Activated CD4-positive, alpha-beta T cell treated with anti-CD3 and anti-CD28 coated beads, Interleukin-2, amount 10 ng/mL, durations not matched to agents 7 days and 5 days (primary cell): ENCODE measurements at places on chromosomes 2 and 18.

- peaks cover 4% of the 10 kb centered on the region for H3K4me1 ChIP-seq
- H3K27ac ChIP-seq = peak overlapping the region; percentile 42
- H3K36me3 ChIP-seq = peaks cover 87% of the 10 kb centered on the region
- DNase-seq = no peak
- H3K27me3 ChIP-seq = no peaks in the 10 kb centered on the region
Observed at GRCh38 chr2:197080578-197081216, 154.2 kb upstream of the PGAP1 start.

GRCh38 chr2:212922701-212923100, 228.7 kb downstream of the IKZF2 start:
- H3K36me3 ChIP-seq = no peaks in the 10 kb centered on the region
- DNase-seq = no peak
- no peak overlapping the region for H3K4me3 ChIP-seq

DNA sequence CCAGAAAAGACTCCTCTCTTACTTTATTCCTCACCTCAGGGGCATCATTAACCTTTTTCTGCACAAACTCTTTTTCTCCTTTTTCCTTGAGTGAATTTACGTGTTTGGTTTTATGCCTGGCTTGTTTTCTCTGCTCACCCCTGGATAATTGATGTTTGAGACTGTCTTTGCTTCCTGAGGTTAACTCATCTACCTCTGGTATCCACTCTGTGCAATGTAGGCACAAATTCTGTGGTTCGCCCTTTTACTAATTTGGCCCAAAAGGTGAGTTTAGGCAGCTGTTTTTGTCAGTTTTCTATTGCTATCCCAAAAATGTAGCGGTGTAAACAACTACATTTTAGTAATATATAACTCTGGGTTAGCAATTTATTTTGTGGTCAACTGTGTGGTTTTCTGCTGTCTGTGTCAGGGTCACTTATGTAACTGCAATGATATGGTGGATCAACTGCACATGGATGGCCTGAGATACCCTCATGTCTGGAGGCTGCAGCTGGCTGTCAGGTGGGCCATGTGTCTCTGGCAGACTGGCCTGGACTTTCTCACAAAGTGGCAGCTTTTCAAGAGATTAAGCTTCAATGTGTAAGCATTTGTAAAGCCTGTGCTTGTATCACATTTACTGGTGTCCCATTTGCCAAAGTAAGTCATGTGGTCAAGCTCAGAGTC, 329.7 kb downstream of the FSIP2 start:
- H3K27me3 ChIP-seq = no peaks in the 10 kb centered on the region
- no peak for DNase-seq
- H3K4me3 ChIP-seq = no peak overlapping the region
- H3K4me1 ChIP-seq = no peaks in the 10 kb centered on the region

GRCh38 chr2:232228332-232228731, 150.2 kb upstream of the ALPP start:
- H3K4me3 ChIP-seq = no peak overlapping the region
- DNase-seq = no peak
- H3K4me1 ChIP-seq = peaks cover 15% of the 10 kb centered on the region
- H3K27ac ChIP-seq = no peak overlapping the region
- no peaks in the 10 kb centered on the region for H3K27me3 ChIP-seq

GRCh38 chr2:144833075-144833637, 313.2 kb upstream of the ZEB2 start:
- H3K27me3 ChIP-seq = peaks cover 2% of the 10 kb centered on the region
- no peak for DNase-seq
- no peaks in the 10 kb centered on the region for H3K36me3 ChIP-seq
- no peaks in the 10 kb centered on the region for H3K4me1 ChIP-seq
- no peak overlapping the region for H3K27ac ChIP-seq
- H3K4me3 ChIP-seq = no peak overlapping the region

DNA sequence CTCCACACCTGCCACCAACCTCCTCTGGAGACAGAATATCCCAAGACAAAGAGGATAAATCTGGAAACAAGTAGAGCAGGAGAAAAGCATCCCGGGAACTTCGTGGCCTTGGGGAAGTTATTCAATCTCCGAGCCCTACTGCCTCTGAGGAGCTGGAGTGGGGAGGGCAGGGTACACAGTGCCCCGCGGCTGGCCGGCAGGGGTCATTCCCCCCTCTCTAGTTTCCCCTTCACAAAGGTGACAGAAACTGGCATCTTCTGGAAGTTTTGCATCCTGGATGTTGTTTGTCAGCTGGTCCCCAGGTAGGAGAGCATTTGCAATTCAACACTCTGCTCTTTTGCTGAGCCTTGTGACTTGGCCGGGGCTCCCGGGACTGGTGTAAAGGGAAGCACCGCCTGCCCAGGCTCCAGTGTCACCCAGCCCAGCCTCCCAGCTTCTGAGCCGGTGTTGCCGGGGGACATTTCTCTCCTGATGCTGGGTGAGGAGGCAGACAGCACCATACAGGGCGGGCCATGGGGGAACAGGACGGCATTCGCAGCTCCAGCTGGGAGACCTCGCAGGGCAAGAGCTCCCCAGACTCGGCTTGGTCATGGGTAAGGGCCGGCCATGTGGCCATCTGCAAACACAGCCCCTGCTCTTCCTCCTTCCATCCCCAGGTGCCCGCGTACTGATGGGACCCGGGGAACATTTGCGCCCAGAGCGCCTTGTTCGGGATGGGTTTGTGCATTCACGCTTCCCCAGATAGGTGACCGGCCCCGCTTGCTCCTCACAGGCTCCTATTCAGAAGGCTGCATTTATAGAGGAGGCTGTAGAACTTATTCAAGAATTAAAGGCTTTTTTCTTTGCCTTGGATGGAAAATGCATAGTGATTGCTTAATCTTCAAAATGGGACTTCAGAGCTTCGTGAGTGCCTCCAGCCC, 7.4 kb upstream of the NTSR2 start:
- peaks cover 8% of the 10 kb centered on the region for H3K4me1 ChIP-seq
- H3K27ac ChIP-seq = no peak overlapping the region
- peaks cover 41% of the 10 kb centered on the region for H3K27me3 ChIP-seq
- H3K36me3 ChIP-seq = no peaks in the 10 kb centered on the region

- peaks cover 9% of the 10 kb centered on the region for H3K4me1 ChIP-seq
- no peaks in the 10 kb centered on the region for H3K27me3 ChIP-seq
- DNase-seq = peak; percentile 17
- no peak overlapping the region for H3K27ac ChIP-seq
- H3K36me3 ChIP-seq = no peaks in the 10 kb centered on the region
Observed at GRCh38 chr2:38763228-38763627, 12.1 kb upstream of the SRSF7 start.

- H3K4me3 ChIP-seq = no peak overlapping the region
- H3K27ac ChIP-seq = no peak overlapping the region
- H3K27me3 ChIP-seq = no peaks in the 10 kb centered on the region
- H3K4me1 ChIP-seq = no peaks in the 10 kb centered on the region
- DNase-seq = no peak
Observed at GRCh38 chr2:33242845-33243244, 233.6 kb upstream of the RASGRP3 start.

DNA sequence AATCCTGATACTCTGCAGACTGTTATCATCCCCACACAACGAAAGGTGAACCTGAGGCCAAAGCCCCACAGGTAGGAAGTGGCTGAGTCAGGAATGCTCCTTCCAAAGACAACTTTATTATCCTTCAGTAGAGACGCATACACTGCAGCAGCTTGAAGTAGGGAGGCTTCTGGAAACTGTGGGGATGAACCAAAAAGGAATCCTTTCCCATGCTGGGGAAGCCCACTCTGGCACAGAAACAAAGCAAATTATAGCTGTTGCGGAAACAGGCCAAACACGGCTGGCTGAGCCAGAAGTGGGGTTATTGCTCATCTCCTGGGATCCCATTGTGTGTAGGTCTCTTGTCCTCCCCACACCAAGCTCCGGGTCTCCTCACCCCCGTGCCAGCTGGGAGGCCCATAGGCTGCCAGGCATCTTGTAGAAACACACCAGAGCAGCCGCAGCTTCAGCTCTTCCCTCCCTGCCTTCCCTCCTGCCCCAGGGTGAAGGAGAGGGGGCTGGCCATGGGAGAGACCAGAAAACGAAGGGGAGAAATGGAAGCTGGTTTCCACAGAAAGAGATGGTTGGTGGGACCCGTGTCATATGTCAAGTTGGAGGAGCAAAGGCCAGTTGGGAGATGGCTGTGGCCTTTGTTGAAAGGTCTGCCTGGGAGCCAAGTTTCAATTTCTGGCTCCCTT, 176.9 kb upstream of the NABP1 start:
- H3K4me1 ChIP-seq = no peaks in the 10 kb centered on the region
- H3K36me3 ChIP-seq = no peaks in the 10 kb centered on the region
- no peak for DNase-seq
- H3K27ac ChIP-seq = no peak overlapping the region
- H3K27me3 ChIP-seq = peaks cover 7% of the 10 kb centered on the region

GRCh38 chr2:208252716-208253492, 2.0 kb downstream of the IDH1 start:
- DNase-seq = no peak
- peak overlapping the region; percentile 92 for H3K4me3 ChIP-seq
- H3K27ac ChIP-seq = no peak overlapping the region
- H3K27me3 ChIP-seq = no peaks in the 10 kb centered on the region
- H3K36me3 ChIP-seq = peaks cover 36% of the 10 kb centered on the region

DNA sequence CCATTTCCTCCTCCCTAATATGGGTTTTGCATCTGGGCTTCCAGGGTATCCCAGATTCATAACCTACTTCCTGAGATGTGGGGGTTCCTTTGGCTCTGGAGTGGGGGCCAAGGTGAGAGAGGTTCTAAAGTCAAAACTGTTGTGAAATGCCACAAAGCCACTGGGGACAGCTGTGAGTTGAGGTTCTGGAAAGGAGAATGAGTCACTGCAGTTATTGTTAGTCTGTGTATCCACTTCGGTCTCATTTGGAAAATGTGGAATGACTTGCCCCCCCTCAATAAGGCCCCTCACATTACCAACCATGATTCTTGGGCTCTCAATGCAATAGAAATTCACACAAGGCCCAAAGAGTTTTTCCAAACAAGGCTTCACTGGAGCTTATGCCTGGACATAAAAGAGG, 51.1 kb upstream of the LGALSL start:
- H3K4me1 ChIP-seq = no peaks in the 10 kb centered on the region
- peaks cover 4% of the 10 kb centered on the region for H3K27me3 ChIP-seq
- DNase-seq = no peak
- H3K27ac ChIP-seq = no peak overlapping the region

DNA sequence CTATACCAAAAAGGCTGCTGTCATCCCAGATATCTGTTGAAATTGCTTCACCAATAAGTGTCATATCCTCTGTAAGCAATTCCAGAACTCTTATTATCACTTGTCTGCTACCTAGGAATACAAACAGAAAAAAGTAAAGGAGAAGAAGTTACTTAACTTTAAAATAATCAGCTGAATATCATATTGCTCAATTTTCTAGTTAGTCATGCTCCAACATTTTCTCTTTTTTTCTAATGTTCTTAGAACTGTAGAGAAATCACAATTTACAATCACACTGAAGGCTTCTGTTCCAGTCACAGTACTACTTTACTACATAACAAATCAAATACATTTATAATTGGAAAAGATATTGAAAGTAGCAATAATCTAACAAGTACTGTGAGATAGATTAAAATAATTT, 17.4 kb downstream of the RTTN start:
- no peak overlapping the region for H3K27ac ChIP-seq
- H3K27me3 ChIP-seq = no peaks in the 10 kb centered on the region

DNA sequence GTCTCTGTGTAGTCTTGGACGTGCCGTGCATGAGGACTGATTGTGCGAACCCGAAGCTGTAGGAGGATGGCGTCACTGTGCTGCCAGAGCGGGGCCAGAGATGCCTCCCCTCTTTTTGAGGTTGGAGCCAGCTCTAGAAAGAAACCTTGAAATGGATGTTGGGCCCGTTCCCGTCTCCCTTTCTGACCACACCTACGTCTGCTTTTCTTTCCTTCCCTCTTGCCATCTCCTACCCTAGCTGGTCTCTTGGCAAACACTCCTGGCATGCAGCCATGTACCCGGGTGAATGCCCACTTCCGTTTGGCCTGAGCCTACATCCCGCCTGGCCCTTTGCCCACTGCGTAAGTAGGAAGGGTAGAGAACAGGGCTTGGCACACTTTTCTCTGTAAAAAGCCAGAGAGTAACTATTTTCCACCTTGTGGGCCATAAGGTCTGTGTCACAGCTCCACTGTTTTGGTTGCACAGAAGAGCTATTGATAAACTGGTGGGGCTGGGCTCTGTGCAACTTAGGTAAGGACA, 37.4 kb downstream of the SH3BP4 start:
- H3K4me3 ChIP-seq = no peak overlapping the region
- no peak for DNase-seq
- H3K27me3 ChIP-seq = peaks cover 12% of the 10 kb centered on the region

- H3K36me3 ChIP-seq = no peaks in the 10 kb centered on the region
- no peaks in the 10 kb centered on the region for H3K27me3 ChIP-seq
- no peaks in the 10 kb centered on the region for H3K4me1 ChIP-seq
Observed at GRCh38 chr18:7104649-7105048, 12.9 kb downstream of the LAMA1 start.

DNA sequence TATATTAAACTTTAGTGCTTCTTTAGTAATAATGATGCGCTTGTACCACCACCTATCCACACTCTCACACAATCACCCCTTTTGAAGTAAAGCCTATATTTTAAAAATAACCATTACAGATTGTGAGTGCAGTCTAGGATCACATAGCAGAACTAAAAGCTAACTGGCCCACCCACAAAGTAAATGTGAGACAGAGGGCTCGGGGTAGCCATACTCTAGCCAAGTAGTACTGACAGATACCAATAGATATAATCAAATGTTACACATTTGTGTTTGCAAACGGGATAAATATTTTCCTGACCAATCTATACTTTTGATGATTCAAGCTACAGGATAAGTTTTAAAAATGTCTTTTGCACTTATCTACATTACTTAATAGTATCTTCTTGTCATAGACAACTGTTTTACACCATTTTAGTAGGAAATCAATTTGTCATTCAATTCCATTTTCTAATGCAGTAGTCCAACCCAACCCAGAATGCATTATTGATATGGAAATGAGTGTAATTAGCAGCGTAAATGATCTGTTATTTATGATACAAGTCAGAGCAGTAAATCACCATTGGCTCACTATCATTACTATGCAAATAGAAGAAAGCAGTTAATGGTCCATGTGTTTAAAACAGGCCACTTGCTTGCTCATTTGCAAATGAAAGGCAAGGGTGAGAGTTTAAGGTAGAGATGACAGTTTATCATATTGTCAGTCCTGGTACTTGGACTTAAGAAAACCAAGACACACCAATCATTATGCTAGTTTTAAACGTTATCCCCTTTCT, 111.8 kb downstream of the ERBB4 start:
- no peaks in the 10 kb centered on the region for H3K27me3 ChIP-seq
- no peak for DNase-seq
- H3K4me3 ChIP-seq = no peak overlapping the region
- H3K36me3 ChIP-seq = no peaks in the 10 kb centered on the region
- no peaks in the 10 kb centered on the region for H3K4me1 ChIP-seq
- H3K27ac ChIP-seq = no peak overlapping the region

DNA sequence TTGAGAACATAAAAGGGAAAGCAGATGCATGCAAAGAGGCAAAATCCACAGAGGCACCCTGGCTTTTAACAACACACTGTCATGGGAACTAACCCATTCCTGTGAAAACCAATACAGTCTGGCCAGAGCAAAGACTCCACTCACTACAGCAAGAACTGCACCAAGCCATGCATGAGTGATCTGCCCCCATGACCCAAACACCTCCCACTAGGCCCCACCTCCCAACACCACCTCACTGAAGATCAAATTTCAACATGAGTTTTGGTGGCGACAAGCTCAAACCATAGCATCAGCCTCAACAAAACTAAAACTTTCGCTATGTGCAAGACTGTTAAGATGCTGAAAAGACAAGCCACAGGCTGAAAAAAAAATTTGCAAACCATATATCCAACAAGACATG, 162.8 kb downstream of the SMAD2 start:
- H3K27me3 ChIP-seq = peaks cover 14% of the 10 kb centered on the region
- no peaks in the 10 kb centered on the region for H3K4me1 ChIP-seq
- H3K36me3 ChIP-seq = no peaks in the 10 kb centered on the region
- DNase-seq = no peak
- H3K4me3 ChIP-seq = no peak overlapping the region
- no peak overlapping the region for H3K27ac ChIP-seq

GRCh38 chr2:169478745-169479256, 493 bp upstream of the BBS5 start:
- H3K27me3 ChIP-seq = no peaks in the 10 kb centered on the region
- H3K4me3 ChIP-seq = peak overlapping the region; percentile 84
- no peaks in the 10 kb centered on the region for H3K36me3 ChIP-seq
